SW 1271 (cell line): ENCODE measurements at places on chromosomes 7 and 10.
A peak's percentile ranks its signal among the peaks of the same experiment; 100 is the strongest.

- DNase-seq: no peak
Measured at GRCh38 chr10:130053561-130053960, 57.1 kb downstream of the C10orf143 start.

DNA sequence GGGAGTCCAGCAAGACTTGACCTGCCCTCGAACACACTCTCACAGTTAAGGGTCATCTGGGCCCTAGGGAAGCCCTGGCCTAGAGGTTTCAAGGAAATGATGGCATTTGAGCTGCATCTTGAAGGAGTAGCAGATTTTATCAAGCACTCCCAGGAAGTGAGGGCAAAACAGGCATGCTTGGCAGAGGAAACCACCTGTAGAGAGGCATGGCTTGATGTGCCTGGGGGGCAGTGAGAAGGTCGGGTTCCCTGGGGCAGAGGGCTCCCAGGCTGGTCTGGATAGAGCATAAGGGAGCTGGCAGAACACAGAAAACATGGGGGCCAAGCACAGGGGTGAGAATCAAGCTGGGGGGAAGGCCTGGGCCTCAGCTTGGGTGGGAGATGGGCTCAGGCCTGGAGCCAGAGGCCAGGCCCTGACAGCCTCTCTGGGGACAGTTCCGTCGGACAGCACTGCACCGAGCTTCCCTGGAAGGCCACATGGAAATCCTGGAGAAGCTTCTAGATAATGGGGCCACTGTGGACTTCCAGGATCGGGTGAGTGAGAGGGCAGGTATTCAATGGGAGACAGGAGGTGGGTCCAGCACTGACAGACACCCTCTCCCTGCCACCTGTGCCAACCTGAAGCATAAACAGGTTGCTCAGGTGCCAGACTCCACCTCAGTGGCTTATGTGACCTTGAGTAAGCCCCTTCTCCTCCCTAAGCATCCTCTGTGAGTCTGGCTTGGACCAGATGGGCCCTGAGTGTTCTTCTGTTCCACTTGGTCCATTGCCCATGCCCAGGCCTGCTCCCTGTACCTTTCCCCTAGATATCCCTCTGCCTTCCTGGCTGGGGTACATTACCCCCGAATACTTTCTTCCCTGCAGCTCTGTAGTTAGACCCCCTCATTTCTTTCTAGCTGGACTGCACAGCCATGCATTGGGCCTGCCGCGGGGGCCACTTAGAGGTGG lies 3.5 kb upstream of the HOGA1 start:
- no peak for DNase-seq

DNA sequence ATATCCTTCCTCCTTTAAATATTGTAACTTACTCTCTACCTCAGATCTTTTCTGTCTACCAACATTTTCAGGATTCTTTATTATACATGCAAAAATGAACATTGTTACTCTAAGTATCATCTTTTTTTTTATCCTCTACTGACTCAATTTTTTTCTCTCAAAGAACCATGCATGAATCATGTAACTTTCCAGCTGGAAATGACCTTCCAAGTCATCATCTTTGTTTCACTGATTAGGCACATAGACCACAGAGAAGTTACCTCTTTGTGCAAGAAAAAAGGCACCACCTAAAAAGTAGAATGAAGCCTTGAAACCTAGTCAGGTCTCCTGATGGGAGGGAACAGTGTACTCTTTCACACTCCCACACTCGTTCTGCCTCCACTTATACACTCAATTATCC lies 234.9 kb downstream of the HGF start:
- no peak for DNase-seq

DNA sequence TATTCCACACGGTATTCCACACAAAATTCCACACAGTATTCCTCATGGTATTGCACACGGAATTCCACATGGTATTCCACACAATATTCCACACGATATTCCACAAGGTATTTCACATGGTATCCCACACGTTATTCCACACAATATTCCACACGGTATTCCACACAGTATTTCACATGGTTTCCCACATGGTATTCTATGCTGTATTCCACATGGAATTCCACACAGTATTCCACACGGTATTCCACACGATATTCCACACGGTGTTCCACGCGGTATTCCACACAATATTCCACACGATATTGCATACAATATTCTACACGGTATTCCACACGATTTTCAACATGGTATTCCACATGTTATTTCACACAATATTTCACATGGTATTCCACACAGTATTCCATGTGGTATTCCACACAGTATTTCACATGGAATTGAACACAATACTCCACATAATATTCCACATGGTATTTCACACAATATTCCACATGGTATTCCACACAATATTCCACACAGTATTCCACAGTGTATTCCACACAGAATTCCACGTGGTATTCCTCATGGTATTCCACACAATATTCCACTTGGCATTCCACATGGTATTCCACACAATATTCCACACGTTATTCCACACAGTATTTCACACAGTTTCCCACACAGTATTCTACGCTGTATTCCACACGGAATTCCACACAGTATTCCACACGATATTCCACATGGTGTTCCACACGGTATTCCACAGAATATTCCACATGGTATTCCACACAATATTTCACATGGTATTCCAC lies 136.0 kb upstream of the CHST15 start:
- DNase-seq: no peak

GRCh38 chr7:12524794-12525386 lies 45.6 kb upstream of the SCIN start:
- peak; percentile 67 for DNase-seq

GRCh38 chr7:71145906-71146901 lies 14.3 kb downstream of the GALNT17 start:
- DNase-seq: no peak

- no peak for DNase-seq
Measured at GRCh38 chr7:22660732-22661131, 66.3 kb upstream of the IL6 start.

DNA sequence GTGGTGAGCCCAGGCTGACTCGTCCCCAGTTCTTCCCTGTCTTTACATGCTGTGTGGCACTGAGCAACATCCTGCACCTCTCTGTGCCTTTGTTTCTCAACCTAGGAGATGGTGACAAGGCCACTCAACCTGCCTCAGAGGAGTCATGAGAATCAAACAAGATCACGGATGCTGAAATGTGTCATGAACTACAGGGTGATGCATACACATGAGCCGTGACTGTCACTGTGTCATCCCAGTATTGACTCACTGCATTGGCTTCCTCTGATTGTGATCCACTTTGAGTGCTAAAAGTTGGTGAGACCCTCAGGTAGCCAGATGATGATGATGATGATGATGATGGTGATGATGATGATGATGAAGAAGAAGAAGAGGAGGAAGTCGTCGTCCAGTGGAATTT lies 11.5 kb downstream of the C10orf71 start:
- DNase-seq: no peak

GRCh38 chr7:140501966-140502365 lies 22.7 kb upstream of the MKRN1 start:
- no peak for DNase-seq

DNA sequence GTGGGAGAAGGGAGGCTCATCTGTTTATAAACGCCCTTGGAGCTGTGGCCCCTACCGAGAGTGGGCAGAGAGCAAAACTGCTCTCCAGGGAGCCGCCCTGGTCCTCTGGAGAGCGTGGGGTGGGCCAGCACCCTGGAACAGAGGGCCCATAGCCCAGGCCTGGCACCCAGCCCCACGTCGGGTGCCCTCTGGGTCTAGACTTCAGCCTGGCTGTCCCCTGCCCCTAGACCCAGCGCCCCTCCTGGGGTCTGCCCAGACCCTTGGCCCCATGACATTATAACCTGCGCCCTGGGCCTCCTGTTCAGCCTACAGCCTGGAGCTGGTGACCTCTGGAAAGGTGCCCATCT lies 24.7 kb downstream of the GET4 start:
- no peak for DNase-seq

DNA sequence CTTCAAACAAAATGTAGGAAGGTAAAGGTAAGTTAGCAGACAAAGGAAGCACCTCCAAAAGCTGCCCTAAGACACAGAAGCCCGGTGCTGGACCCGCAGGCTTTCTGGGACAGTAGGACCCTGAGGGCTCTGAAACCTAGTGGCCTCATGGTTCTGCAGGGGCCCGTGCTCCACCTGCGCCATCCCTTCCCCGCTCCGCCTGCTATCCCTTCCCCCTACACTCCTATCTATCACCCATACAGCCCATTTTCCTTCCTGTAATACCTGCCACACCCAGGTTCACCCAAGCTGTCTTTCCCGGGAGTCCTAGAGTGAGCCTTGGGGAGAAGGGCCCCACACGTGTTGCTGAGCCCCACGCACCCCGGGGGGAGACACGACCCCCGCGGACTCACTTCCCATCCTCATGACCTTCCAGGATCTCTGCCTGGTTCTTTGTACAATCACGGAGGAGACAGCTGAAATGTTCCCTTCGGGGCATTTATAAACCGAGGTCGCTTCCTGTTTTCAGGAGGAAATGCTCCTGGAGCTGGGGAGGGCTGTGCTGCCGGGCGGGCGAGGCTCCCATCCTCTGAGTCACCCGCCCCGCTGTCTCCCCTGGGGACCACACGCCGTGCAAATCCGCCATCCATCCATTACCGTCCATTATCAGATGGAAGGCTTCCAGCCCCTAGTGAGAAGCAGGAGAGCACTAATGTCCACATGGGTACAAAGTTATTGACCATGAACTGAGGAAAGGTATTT lies 251.7 kb upstream of the PITRM1 start:
- no peak for DNase-seq

DNA sequence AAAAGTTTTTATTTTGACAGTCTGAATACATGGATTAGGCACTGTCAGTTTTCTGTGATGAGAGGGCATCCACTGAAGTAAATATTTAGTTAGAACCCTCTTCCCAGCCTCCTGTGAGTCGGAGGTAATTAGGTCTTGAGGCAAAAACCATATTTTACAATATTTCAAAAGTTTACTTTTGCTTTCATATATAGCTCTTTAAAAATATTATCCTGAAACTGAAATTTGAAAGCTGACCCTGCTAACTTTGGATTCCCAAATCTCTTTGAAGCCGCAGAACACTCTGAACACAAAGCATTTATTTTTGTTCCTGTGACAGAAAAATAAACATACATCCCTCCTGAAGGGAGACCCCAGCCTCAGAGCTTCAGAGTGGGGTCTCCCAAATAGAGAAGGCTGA lies 317.4 kb downstream of the KIF20B start:
- no peak for DNase-seq

DNA sequence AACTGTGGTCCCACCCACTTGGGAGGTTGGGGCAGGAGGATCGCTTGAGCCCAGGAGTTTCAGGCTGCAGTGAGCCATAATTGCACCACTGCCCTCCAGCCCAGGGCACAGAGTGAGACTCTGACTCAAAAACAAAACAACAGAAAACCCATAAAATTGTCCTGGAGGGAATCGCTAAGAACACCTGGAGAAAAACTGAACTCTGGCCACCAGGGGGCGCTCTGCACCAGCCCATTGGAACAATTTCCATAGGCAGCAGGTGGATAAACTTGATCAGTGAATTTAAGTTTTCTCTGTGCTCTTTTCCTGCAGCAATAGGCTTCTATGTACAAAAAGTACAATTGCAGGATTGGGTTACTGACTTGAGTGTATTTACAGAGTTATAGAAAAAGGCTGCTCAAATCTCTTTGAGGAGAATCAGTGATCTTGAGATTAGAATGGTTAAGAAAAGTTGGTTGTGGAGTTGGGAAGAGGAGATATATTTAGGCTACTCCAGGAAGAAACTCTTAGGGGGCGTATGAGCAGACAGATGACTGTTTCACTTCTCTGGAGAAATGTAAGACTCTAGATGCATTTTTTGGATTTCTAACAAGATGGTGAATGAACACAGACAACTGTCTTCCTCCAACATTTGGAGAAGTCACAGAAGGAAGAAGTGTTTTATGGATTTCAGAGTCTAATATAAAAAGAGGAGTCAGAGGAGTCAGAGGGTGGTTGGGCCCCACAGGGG lies 274.9 kb upstream of the GALNT17 start:
- DNase-seq: peak; percentile 53

GRCh38 chr10:27366769-27367168 lies 126.2 kb upstream of the ACBD5 start:
- DNase-seq: no peak

DNA sequence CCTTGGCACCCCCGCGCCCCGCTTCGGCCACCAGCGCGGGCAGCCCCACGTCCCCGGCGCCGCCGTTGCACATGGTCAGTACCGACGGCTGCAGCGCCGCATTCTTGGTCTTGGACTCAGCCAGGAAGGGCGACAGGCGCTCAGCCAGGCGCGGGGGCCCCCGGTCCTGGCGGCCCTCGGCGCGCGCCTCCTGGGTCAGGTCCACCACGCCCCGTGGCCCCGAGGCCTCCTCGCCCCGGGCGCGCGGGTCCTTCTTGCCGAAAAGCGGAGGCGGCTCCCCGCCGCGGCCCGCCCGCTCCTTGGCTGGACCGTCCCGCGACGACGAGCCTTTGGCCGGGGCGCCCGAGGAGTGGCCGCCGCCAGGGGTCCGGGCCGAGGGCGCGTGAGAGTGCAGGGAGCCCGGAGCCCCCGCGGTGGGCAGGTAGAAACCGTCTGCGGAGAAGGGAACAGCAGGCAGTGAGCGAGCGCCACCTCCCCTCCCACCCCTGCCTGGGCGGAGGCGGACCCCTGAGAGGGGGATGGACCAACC lies 34.7 kb downstream of the TNRC18 start:
- DNase-seq: no peak

DNA sequence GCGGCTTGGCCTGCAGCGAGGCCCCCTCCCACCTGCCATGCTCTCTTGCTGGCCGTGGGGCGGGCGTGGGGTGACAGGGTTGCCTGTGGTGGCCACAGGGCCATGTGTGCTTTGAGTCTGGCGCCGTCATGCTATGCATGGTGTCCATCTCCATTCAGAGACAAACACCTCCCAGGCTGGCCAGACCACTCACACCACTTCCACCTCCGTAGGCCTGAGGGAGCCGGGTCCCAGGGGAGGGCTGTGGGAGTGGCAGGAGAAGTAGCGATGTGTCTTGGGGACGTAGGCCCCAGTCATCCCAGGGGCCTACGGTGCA lies 65.5 kb downstream of the DNAJB6 start:
- DNase-seq: no peak

DNA sequence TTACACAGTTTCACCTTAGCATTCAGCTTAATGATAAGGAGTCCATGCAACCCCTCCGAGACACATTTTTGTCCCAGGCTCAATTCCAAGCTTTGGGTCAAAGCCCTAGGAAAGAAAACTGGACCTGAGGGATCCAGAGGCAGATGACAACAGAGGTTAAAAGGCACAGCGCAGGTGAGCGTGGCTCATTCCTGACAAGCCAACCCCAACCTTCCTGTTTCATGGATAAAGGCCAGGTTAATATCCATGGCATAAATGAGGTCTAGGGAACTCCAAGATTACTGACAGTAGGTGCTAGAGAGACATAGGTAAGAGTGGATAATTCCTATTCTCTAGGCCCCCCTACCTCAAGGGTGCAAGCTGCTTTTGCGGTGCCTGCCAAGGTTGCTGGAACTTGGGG lies 86.7 kb upstream of the GPR22 start:
- DNase-seq: no peak

- no peak for DNase-seq
Measured at GRCh38 chr10:124465003-124465776, 3.6 kb downstream of the LHPP start.

- peak; percentile 20 for DNase-seq
Measured at GRCh38 chr10:97518301-97519043, 19.7 kb downstream of the UBTD1 start.
